HCT116 (cell line): ENCODE measurements at places on chromosomes 7 and 10.

DNA sequence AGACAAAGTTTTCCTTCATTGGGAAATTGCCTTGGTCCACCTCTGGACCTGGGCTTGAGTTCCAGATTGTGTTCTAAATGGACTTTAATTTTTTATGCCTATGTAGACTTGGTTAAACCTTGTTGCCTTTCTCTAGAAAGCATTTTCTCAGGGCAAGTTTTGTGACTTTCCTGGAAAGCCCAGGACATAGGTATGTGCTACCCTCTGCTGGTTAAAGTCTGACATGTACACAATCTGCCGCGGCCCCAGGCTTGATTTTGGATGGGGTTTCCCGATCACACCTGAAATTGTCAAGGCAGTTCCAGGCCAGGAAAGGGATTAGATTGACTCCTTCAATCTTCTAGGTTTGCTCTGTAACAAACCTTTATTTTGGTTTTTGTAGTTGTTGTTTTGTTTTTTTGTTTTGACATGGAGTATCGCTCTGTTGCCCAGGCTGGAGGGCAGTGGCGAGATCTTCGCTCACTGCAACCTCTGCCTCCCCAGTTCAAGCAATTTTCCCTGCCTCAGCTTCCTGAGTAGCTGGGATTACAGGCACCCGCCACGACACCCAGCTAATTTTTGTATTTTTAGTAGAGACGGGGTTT is 14.1 kb upstream of the AKR1B10 start:
- no peak for DNase-seq

GRCh38 chr10:131846240-131847101 is 54.3 kb upstream of the PPP2R2D start:
- DNase-seq, result no peak

DNA sequence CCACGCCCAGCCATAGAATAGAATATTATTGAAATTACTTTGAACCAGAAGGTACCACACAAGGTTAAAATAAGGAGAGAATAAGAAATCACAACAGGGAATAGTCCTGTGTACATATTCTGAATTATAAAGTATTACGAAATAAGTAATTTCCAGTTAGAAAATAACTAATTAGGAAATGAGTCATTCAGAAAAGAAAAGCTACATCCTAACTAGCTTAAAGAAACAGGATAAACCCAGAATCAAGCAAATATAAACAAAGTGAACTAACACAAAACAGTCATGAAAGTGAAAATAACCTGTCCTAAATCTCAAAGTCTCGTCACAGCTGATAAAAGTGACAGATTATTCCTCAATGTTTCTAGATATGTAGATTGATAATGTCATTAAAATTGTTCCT is 74.8 kb upstream of the NEBL start:
- no peak for DNase-seq

- no peak for DNase-seq
Measured at GRCh38 chr7:134941185-134941900, 45.0 kb upstream of the AGBL3 start.

DNA sequence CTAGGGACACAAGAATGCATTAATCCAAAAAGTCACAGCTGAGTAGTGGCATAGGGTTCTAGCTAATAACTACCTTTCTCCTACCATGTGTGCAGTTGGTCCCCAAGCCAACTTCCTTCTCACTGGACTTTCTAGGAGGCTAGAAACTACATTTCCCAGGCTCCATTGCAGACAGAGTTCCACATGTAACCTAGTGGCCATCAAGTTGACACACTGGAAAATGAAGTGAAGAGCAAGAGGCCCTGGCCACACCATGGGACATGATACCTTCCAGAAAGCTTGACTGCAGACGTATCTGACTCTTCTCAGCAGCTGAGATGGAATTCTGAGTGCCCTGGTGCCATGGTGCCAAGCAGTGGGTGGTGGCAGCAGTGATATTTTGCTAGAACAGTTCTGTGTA is 49.8 kb upstream of the TMEM273 start:
- DNase-seq, result no peak

GRCh38 chr7:463362-463781 is 56.3 kb downstream of the PDGFA start:
- DNase-seq, result no peak

DNA sequence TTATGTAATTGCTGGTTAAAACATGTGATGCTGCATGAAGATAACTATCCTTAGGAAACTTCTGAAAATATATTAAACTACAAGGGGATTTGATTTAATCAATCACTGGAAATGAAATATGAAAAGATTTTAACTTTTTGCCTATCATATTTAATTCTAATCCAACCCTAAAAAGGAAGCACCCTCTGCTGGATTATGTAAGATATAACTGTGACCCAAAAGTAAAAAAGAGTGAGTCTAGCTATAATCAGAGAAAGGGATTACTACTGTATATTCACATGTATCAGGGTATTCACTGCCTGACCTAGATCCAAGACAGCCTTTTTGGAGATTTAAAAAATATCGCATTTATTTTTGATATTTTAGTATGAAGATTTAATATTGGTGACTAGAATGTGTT is 295.5 kb downstream of the MDFIC start:
- no peak for DNase-seq

GRCh38 chr7:120181499-120181898 is 91.5 kb upstream of the KCND2 start:
- DNase-seq, result no peak

DNA sequence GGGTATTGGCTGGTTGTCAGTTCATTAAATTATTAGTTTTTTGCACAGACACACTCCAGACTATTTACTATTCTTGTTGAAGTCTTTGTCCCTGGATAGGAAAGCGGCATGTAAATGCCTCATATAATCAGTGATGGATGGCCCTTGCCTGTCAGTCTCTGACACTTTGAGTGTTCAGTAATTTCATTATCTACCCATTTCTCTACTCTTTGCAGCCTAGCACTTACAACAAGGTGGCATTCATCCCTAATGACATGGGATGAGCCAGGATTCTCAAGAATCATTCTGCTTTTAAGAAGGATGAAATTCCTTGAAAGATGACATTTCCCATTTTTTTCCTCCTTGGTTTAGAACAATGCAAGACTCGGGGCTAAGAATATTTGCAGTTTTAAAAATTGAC is 155.7 kb downstream of the SORCS3 start:
- no peak for DNase-seq

DNA sequence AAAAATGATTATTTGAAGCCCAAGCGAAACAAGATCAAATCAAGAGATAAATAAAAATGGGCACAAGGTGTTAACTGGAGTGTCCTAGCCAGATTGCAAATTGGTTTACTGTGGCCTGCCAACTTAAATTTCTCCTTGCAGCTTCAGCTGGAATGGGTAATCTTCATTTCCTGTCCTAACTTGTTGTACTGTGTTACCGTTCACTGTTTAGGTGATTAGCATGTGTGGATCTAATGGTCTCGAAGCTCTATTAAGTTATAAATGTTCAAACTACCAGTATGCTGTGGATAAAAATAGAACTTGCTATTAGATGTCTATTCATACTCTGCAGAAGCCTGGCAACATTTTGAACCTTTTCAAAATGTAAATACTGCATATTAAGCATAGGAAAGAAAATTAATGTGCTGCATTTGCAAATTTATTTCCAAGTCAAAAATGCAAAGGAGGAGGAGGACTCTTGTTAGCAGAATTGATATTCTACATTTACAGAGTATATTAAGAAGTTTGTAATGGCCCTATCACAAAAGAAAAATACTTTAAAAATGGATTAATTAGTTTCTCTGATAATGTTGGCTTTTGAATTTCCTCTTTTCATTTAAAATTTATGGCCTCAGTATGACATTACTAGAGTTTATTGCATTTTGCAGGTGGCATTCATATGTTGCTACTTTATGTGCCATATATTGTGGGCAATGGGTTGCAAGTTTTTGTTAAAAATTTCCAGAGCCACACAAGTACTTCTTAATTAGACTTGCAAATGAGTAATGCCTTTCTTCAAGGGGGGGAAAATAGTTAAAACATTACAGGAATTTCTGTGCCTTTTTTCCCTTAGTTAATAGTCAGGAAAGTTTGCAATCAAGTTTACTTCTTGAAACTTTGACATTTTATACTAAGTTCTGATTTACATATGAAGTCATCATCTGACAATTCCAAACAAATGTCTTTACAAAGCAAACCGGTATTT is 92.1 kb downstream of the CABCOCO1 start:
- DNase-seq, result no peak

DNA sequence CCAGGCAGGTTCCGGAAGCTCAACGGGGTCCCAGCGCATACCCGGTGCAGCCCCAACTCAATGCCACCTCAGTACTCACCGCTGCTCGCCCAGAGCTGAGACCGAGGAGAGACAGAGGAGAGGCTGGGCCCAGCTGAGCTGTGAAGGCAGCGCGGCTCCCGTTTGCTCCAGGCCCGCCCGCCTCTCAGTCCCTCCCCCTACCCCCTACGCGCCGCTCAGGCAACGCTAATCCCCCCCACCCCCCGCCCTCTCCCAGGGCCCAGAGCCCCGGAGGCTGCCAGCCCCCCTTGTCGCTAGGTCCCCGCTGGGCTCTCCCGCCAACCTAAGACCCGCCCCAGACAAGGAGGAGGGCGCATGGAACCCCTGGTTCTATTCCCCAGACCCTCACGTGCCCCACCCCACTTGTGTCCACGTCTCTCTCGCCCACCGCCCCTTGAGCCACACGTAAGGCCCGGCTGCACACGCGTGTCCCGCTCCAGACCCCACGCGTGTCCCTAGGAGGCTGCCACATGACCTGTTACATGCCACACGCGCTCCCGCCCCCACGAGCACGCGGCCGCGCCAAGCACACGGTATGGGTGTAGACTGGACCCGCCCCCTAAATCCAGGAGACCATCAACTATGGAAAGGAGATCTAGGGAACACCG is at the start of gene PSD:
Gene PSD, minus strand, starts transcription at position 164 of the 647 bp plus-strand sequence. CDS start 1,747 bp downstream, outside the sequence.
- no peak for DNase-seq
